ENCODE measurements at places on chromosomes 11 and 22.

DNA sequence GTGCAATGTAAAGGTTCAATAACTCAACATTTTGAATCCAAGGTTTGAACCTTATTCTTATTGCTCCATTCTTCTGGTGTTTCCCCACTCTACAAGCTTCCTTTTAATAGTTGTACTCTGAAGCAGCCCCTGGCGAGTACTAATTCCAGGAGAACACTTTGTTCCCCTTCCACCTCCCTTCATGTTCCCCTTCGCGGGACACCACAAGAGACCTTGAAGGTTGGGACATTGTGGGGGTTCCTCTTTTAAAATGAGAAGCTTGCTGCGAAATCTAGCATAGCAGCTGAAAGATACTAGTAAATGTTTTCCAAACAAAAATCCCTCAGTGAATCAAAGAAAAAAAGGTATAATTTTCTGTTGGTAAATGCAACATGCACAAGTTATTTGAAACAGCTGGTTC, 626.3 kb upstream of the LRRC4C start:
- DNase-seq = no peak

DNA sequence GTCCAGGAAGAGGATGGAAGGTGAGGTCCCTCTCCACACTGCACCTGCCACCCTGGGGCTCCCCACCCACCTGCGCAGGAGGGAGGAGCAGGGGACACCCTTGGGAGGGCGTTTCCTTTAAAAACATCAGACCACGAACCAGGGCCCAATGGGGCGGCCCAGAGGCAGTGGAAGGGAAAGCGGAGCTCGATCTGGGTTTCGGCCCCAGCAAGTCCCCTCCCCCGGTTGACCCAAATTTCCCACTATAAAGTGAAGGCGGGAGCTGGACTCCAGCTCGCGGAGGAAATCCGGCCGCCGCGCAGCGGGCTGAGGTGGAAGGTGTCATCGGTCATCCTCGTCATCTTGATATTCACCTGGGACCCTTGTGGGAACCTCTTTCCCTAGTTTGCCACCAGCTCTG, 99.3 kb downstream of the WNT7B start:
- DNase-seq = peak; percentile 31

DNA sequence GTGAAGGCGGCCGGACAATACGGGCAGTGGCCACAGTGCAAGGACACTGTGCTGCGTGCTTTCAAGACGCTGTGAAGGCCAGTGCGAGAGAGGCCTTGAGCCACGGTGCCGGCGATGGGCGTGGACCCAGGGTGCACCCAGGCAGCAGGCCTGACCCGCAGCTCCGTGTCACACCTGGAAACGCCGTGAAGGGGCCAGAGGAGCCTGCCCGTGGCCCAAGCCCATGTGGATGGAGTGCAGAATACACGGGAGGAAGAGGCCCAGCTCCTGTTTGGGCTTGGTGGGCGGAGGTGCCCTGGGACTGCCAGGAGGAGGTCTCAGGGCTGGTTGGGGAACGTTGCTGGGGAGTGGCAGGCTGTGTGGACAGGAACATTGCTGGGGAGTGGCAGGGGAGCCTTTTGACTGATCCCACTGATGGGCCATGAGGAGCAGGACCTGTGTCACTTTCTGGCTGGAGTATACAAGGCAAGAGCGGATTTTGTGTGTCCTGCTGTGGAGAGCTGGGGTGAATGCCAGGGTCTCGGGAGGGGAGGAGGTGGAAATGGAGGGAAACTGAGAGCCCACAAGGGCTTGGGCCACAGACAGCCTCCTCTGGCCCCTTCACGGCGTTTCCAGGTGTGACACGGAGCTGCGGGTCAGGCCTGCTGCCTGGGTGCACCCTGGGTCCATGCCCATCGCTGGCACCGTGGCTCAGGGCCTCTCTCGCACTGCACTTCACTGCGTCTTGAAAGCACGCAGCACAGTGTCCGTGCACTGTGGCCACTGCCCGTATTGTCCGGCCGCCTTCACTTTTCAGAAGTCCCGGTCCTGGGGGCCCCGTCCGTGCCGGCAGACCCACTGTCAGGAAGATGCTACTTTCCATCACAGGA, 925.4 kb downstream of the BRD1 start:
- no peak for DNase-seq

DNA sequence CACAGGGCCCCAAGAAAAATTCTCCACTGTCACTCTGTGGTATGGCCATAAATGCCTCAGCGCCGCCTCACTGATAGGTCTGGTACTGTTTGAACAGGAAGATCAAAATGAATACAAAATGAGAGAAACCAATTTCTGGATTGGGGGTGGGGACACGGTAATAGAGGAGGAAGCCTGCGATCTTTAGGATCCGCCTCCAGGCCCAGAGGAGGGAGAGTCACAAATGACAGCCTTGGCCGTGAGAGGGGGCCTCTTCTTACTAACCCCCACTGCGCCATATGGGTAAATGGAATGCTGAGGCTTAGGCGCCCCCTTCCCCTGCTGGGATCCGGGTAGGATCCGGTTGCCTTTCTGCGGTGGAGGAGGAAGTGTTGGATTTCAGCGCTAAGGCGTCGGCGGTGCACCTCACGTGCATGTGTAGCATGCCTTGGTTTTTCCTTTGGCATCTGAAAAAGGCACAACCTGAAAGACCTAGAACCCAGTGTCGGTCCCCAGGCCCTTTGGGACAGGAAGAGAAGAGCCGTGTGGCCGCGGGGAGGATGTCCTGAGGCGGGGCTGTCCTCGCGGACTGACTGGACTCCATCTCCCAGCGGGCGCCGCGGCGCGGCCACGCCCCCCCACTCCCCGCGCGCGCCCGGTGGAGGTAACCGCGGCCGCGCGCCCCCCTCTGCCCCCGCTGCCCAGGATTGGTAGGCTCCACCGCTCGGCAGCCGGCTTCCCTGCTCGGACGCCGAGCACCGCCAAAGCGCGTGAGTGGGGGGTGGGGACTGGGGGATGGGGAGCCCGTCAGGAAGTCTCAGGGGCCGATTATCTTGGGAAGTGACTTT, 718 bp upstream of the MADD start:
- peak; percentile 74 for DNase-seq

DNA sequence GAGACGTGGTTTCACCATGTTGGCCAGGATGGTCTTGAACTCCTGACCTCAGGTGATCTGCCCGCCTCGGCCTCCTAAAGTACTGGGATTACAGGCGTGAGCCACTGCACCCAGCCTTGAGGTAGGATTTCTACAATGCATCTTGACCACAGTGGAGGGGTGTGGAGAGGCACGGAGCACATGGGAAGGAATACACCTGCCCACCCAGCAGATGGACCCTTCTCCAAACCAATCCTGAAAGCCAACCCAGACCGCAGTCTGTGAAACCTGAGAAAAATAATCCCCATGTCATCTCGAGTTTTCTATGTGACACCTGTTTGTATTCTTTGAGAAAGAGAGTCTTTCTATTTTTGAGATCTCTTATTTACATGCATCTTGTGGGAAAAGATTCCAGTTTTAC, 32.5 kb downstream of the LGR4 start:
- no peak for DNase-seq

- no peak for DNase-seq
Measured at GRCh38 chr11:3022300-3022967, 30.3 kb upstream of the NAP1L4 start.

DNA sequence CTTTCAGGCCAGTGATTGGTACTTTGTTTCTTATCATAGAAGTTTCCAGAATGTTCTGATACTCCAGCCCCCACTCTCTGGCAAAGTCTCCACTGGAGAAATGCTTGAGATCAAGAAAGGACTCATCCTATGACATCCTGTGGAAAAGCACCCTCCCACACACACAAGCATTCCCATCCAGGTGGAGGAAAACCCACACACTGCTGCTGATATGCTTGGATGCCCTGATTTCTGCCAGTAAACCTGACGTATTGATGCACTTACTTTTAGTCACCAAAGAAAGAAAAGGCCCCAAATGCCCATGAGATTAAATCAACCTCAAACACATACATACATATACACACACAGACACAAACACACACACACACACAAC, 9.2 kb upstream of the SLC5A12 start:
- no peak for DNase-seq

DNA sequence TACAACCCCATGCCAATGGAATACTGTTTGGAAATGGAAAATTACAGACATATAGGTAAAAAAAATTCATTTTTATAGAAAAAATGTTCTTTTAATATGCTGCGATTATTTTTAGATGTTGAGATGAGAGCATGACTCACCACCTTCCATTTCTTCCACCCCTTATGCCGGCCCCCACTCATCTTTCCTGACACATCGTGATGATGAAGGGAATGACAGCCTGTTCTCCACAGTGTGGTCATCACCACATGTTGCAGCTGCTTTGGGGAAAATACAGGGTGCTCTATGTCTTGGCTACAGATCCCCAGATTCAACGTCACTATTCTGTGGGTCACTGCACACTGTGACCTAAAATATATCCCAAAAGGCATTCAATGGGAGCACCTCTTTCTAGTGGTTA, 916.2 kb downstream of the METTL15 start:
- DNase-seq = no peak

- DNase-seq = no peak
Measured at GRCh38 chr11:96187822-96188221, 155.2 kb downstream of the MAML2 start.

DNA sequence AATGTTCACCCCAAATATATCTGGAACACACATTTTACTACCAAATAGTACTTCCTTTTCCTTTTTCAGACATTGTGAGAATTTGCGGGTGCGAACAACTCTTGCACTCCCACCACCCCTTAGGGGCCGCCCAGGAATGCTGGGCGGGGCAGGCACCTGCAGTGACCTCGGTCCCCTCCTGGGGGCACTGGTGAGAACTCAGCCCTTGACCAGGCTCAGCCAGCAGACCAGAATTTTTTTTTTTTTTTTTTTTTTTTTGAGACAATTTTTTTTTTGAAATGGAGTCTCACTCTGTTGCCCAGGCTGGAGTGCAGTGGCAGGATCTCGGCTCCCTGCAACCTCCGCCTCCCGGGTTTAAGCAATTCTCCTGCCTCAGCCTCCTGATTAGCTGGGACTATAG, 75.8 kb downstream of the ARHGAP8 start:
- no peak for DNase-seq
